ENCODE measurements at places on chromosomes 7 and 10. TPM values are rescaled to one million over a fixed set of nuclear protein-coding genes. Genes with fewer than 3 reads are reported as not detected.

IFIT1B gene
- not detected for polyA plus RNA-seq

RBM33 gene
- 32.5 TPM for polyA plus RNA-seq

DNA sequence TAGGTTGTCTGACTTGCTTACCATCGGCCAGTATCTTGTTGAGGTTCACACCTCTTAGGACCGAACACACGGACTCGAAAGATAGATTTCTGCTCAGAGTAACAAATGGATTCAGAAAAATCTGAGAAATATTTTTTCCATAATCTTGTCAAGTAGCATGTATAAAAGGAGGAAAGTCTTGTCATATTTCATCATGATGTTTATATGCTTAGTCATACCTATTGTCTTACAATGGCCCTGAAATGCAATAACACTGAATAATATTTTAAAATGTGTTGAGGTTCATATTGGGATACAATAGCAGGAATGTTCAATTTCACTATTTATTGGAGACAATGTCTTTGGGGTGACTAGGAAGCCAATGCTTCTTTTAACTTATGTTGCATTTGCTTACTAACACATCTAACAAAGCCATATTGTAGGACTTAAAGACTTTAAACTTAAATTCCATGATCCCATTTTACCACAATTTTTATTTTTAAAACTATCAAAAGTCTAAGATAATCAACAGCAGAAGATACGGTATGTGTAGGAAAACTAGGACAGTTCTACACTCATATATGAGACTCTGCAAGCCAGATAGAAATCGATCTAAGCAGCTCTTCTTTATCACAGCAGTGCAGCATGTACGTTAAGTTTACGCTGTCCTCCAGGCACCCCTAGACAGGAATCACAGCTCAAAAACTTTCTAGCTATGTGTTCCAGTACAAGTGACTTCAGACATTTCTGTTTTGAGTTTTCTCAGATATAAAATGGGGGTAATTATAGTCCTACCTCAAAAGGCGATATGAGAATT lies 135.7 kb upstream of the CAV2 start:
- no peak for DNase-seq

GRCh38 chr10:67119651-67120050 lies 193.8 kb downstream of the LRRTM3 start:
- DNase-seq, result no peak

DNA sequence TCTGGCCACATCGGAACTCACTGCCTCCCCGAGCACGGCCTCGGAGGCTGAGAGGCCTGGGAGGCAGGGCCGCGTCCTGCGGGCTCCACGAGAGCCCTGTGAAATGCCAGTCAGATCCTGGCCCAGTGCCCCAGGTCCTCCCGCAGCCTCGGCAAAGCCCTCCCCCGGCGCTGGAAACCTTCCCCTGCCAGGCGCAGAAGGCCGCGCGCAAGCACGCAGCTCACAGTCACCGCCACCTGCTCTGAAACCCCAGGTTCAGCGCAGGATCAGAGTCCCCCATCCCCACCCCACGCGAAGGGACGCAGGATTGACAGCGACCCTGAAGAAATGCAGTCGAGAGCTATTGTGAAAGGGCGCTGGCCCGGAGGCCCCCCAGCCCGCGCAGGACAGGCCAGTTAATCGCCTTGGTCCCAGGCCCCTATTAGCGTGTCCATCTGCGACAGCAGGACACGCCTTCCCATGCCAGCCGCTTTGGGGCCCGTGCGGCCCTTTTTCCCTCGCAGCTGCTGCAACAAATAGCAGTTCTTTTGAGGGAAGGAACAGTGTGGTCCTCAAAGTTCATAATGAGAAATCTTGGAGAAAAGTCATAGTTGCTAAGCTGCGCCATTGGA lies 13.5 kb upstream of the EGFR start:
- DNase-seq, result no peak

DNA sequence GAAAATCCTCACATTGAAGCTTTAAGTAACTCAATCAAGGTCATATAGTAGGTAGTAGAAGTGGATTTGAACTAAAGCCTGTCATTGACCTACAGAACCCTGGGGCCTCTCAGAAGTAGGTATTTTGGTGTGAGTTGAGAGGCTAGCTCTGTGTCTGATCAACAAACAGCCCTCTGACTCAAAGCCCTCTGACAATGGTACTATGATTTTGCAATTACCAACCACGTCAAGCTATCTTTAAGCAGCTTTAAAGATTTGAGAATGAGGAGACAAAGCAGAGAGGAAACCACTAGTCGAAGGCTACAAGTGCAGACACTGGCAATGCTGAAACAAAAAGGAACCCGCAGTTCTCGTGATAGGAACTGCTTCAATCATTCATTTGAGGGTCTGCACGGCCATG lies 19.0 kb upstream of the PDE1C start:
- DNase-seq, result no peak

DNA sequence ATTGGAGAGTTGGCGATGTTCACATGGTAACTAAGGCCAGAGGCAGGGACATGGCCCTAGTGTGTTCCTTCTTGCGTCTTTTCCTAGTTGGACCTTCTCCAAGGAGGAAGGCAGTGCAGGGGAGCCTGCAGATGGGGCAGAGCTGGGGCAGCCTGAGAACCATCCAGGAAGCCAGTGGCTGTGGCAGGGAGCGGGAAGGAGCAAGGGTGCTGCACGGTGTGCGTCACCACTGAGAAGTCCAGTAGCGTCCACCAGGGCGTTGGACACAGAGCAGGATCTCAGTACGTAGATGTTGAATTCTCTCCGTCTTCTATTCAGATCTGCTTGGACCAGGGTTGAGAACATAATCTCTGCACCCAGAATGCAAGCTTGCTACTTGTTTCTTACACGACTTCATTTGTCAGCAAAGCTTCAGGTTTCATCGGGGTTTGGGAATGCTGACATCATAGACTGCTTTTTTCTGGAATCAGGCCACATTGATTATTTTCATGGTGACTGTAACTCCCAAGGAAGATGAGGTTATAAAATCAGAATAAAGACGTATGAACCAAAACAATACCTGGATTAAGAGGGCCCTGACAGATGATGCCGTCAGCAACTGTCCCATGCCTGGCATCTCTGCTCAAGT lies 130.3 kb downstream of the HECW1 start:
- DNase-seq, result no peak

HMX2 gene
- polyA plus RNA-seq, result 2.7 TPM

DNA sequence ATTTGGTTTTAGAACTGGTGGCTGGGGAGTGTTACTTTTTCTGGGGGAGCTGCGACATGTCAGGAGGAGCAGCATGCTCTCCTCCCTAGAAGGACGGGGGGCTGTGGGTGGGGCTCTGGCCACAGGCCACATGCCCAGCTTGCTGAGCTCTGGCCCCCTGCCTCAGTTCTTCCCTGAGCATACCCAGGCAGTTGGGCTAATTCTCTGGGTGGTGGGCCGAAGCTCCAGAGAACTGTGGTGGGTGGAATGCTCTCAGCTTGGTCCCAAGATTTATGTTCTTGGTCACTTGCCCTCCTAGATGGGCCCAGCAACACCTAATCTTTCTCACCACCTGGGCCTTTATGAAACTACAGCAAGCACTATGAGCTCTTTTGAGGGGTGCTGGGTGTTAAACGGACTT lies 5.1 kb upstream of the ZNF775 start:
- no peak for DNase-seq

GPR15LG gene
- not detected for polyA plus RNA-seq

NPFFR1 gene
- 0.02 TPM for polyA plus RNA-seq

DNA sequence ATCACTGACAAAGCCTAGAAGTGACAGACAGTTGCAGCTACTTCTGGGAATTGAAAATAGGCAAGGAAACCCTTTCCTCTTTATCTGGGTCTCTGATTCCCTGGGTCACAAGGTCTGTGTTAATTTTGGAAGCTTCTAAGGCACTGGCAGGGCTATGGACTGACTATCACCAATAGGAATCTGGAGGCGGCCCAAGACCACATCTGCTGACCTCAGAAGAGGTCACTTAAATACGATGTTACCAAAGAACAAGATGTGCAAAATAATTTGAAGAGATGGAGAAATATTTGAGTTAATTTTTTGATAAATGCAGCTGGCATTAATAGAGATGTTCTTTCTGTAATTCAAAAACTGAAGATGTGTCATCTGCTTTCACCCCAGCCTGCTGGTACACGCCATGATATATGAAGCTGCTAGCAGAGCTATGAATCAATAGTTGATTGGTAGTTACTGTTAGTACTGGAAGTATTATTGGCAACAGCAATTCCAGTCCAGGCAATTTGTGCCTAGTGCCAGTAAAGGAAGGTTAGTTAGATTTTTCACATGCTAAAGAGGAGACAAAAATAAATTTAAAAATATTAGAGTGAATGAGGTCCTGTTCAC lies 5.5 kb upstream of the STEAP4 start:
- no peak for DNase-seq

TMEM254 gene
- polyA plus RNA-seq, result 38.7 TPM

DNA sequence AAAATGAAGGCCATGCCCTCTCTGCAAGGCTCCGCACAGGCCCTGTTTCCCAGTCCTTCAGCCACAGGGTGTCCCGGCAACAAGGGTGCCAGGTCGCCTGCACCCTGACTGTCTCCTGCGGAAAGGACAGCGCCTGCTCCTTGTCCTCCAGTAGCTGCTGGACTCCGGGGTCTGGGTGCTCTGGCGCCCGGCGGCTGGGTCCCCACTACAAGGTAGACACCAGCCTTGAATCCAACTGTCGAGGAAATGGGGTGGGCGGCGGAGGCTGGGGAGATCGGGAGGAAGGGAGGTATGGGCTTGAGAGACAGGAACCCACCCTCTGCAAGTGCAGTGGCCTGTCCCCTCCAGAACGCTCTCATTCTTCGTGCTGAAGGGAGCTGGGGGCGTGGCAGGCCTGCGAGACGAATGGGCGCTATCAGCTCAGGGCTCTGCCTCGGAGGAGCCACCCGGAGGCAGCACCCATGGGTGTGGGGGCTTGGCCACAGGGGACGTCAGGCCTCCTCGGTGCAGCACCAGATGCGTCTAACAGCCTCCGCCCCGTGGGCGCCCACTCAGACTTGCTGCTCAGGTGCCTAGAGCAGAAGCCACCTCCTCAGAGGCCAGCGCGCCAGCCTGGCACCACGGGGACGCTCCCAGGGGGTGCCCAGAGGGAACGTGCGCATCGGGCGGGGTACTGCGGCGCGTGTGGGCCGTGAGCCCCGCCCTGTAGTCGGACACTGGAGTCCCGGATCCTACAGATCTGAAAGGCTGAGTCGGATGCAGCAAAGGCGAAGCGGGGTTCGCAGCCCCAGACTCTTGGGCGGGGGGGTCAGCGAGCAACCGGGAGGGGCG lies 15.6 kb downstream of the ADAM8 start:
- no peak for DNase-seq

AKR1C4 gene
- not detected for polyA plus RNA-seq

- DNase-seq, result no peak
Measured at GRCh38 chr10:22988581-22989360, 60.9 kb downstream of the ARMC3 start.

GRCh38 chr10:3397231-3397630 lies 224.6 kb upstream of the PITRM1 start:
- DNase-seq, result no peak

GRID1 gene
- 0.31 TPM for polyA plus RNA-seq

GRCh38 chr7:50792342-50793119 lies 9.8 kb upstream of the GRB10 start:
- DNase-seq, result no peak

DNA sequence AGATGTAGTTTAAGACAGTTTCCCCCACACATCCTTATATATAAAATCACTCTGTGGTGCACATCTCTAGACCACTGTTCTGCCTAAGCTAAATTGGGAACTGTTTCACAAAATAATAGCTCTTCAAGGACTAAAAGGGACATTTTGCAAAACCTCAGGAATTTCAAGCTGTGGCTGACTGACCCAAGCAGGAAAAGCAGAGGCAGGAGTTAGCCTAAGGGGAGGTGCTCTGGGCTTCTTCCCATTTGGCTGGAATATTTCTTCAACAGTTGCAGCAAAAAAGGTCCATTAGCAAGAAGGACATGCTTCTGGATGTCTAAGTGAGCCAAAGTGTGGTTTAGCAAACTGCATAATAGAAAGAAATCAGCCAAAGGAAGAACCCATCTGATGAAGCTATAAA lies 551.2 kb upstream of the ANKRD30A start:
- DNase-seq, result no peak

CNOT4 gene
- 10.9 TPM for polyA plus RNA-seq

SLC26A4 gene
- not detected for polyA plus RNA-seq

CPA1 gene
- polyA plus RNA-seq, result not detected

DNA sequence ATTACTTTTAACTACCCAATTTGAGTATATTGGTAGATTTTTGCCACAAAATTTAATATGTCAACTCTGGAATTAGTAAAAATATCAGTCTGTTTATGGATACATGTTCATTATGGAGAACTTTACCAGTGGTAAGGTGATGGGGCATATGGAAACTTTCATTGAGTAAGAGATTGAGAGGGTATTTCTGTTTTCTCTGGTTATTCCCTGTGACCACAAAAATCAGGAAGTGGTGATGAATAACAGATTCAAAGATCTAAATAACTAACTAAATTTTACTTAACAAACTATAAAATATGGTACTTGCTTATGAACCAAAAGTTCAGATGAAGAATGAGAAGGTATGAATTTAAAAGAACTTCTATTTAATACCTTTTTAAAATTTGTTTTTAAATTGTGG lies 22.1 kb upstream of the STEAP4 start:
- no peak for DNase-seq

COMMD3 gene
- polyA plus RNA-seq, result 0.94 TPM

DNA sequence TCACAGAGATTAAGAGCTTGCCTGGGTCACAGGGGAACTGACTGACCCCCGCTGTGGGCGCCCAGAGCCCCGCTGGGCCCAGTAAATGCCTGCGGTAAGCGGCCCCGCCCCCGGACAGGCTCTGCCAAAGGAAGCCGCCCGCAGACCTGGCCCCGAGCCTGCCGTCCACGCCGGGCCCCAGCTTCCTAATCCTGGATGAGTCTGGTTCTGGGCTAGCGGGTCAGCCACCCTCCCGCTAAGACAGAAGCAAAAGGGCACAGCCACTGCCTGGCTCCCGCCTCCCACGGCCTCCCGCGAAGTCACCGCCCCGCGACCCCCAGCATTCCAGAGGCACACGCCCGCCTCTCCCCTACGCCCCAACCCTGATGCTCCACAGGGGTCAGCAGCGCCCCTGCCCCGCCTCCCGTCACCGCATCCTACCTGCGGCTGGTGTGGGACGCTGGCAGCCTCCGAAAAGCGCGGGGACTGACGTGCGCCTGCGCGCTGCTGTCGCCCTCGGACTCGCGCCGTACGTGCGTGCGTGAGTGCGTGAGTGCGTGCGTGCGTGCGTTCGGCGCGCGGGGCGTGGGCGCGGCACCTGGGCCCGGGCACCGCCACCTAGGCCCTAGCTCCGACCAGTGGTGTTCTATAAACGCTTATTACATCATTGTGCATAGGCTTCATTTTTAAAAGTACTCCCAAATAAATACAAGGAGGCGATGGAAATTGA lies at the start of gene FIGNL1:
FIGNL1 (minus strand) TSS at position 470 of the 709 bp plus-strand sequence. CDS start 3,063 bp downstream, outside the sequence.
- DNase-seq, result peak; percentile 78

GRCh38 chr7:63092951-63093350 lies 905.7 kb upstream of the ZNF722 start:
- DNase-seq, result no peak
